ENCODE measurements at places on chromosomes 6 and 20.
A peak's percentile ranks its signal among the peaks of the same experiment; 100 is the strongest.

DNA sequence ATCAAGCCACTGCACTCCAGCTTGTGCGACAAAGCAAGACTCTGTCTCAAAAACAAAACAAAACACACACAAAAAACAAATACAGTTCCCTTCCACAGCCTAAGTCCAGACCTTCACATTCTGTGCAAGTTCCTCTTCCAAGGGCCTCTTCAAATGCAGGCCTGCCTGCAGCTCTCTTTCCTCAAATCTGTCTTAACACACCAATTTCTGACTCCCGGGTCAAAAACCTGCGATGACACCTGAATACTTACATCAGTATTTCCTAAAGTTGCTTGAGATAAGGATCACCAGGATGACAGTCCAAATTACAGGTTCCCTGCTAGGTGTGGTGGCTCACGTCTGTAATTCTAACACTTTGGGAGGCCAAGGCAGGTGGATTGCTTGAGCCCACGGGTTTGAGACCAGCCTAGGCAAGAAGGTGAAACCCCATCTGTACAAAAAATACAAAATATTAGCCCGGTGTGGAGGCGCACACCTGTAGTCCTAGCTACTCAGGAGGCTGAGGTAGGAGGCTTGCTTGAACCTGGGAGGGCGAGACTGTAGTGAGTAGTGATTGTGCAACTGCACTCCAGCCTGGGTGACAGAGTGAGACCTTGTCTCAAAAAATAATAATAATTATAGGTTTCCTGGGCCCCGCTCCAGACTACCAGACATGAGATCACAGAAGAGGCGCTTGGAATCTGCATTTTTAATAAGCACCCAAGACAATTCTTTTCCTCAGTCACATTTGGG is 8.8 kb upstream of the PARD6B start:
- DNase-seq: no peak

GRCh38 chr6:138290423-138290962 is 72.2 kb upstream of the PBOV1 start:
- no peak for DNase-seq

DNA sequence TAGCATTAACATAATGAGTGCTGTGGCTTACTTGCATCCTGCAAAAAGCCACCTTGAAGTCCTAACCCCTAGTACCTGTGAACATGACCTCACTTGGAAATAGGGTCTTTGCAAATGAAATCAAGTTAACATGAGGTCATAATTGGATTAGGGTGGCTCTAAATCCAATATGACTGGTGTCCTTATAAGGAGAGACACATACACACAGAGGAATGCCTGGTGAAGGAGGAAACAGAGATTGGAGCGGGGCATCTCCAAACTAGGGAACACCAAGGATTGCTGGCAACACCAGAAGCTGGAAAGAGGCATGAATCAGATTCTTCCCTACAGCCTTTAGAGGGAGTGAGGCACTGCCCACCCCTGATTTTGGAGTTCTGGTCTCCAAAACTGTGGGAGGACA is 17.6 kb upstream of the RPS6KA2 start:
- no peak for DNase-seq

GRCh38 chr6:51213811-51214210 is 395.1 kb downstream of the TFAP2B start:
- no peak for DNase-seq

DNA sequence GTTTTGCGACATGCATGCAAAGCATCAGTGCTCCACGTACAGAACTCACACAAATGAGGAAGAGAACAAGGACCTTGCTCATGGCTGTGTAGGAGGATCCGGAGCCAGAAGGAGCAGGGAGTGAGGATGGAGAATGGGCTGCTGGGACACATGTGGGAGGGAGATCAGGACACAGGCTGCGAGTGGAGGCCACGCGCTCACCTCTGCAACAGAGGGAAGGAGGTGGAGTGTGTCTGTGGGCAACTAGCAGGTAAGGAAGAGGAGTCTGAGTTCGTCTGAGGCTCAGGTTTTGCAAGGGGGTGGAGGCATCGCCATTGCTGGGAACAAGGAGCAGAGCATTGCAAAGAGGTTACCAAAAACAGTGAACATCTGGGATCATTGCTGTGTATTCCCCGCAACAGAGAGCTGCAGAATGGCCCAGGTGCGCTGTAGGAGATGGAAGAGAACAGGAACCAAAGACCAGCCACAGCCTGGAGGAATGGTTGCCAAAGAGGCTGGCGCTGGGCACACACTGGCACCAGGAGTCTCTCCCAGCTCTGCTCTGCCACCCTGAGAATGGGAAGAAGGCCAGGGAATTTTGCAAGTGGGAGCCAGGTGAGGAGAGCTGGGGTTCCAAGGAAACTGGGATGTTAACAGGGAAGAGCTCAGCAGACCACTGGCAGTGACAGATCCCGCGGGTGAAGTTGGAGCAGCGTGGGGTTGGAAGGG is 90.0 kb upstream of the RPS6KA2 start:
- DNase-seq: no peak

DNA sequence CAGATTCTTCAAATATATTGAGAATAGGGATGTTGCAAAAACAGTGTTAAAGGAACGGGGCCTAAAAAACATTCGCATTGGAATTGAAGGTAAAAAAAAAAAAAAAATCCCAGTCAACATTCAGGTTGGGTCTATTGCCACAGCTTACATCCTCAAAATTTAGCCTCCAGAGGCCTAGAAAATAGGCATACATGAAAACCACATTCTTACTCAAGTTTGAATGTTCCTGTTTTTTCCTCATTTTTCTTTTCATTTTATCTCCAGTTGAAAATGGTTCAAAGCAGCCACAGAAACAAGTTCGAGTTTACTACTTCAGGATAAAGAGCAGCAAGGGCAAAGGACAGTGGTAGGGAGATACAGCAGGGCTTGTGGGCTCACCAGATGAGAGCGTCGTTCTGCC is 41.9 kb downstream of the KCTD20 start:
- DNase-seq: no peak

DNA sequence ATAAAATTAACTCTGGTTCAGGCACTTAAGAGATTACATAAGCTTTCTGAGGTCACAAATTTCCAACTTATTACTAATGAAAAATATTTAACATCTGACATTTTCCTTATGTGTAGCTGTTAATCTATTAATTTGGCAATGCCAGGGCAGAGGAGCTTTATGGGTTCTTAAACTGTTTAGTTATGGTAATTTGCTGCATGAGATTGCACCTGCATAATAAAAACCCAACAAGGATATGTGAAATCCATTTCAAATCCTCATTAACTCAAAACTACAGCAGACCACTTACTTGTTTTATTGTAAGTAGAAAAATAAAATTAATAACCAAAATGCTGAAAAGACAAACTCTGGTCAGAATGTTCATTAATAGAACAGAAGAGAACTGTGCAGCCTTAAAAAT is 98.1 kb downstream of the PREP start:
- DNase-seq: no peak

- no peak for DNase-seq
Measured at GRCh38 chr20:19653327-19653726, 104.7 kb upstream of the RIN2 start.

- DNase-seq: no peak
Measured at GRCh38 chr6:51283723-51284355, 465.2 kb downstream of the TFAP2B start.

GRCh38 chr6:22613695-22614094 is 44.3 kb downstream of the HDGFL1 start:
- DNase-seq: peak; percentile 43

GRCh38 chr6:43819958-43820357 is 49.9 kb downstream of the VEGFA start:
- DNase-seq: no peak

DNA sequence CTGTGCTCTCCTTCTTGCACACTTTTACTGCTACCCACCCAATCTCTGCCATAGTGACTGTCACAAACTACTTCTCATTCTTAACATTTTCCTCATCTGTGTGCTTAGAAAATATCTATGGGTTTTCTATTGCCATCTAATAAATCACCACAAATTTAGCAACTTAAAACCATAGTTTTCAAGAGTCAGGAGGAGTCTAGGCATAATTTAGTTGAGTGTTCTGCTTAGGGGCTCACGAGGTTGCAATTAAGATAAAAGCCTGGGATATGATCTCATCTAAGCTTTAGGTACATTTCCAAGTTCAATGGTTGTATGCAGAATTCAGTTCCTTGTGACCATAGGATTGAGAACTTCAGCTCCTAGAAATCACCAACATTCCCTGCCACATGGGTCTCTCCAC is 98.8 kb downstream of the CLVS2 start:
- DNase-seq: no peak
